CD4-positive, alpha-beta memory T cell (primary cell): ENCODE measurements at places on chromosomes 5 and 9. TPM values are rescaled to one million over a fixed set of nuclear protein-coding genes. Genes with fewer than 3 reads are reported as not detected.

The INSL4 gene
- total RNA-seq = not detected

DNA sequence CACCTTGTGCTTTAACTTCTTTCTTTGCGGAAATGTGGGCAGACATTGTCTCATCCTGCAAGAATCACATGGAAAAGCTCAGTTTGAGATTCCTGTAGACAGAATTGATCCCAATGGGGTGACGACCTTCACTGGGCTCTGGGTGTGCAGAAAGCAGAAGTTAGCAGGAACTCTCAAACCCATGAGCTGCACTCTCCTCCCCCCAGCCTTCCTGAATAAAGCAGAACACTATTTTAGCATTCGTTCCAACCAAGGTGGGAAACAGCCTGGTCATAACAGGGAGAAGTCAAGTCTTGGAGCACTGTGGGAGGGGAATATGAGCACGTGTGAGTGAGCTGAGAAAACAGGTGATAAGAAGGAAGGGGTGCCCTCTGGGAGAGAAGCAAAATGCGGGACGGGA lies 87.4 kb upstream of the FER start:
- H3K4me1 ChIP-seq = no peaks in the 10 kb centered on the region
- H3K27ac ChIP-seq = no peak overlapping the region
- H3K36me3 ChIP-seq = no peaks in the 10 kb centered on the region
- DNase-seq = no peak

GRCh38 chr5:138466125-138466899 lies 1.0 kb downstream of the EGR1 start:
- H3K27me3 ChIP-seq = no peaks in the 10 kb centered on the region
- DNase-seq = peak; percentile 9
- H3K27ac ChIP-seq = peak overlapping the region; percentile 90
- H3K4me3 ChIP-seq = peak overlapping the region; percentile 85

The SGCD gene
- not detected for total RNA-seq

The MAPK9 gene
- 39.1 TPM for total RNA-seq

GRCh38 chr5:936149-937144 lies 43.8 kb downstream of the TRIP13 start:
- H3K4me1 ChIP-seq = no peaks in the 10 kb centered on the region

The FAM169A gene
- total RNA-seq = 16.8 TPM

- no peaks in the 10 kb centered on the region for H3K27me3 ChIP-seq
- H3K36me3 ChIP-seq = no peaks in the 10 kb centered on the region
- no peaks in the 10 kb centered on the region for H3K4me1 ChIP-seq
These were observed 37.0 kb upstream of the ARL15 start for GRCh38 chr5:54347221-54347865.

The CFAP157 gene
- total RNA-seq = not detected

- H3K36me3 ChIP-seq = peaks cover 39% of the 10 kb centered on the region
- H3K27ac ChIP-seq = no peak overlapping the region
- H3K27me3 ChIP-seq = no peaks in the 10 kb centered on the region
- no peak overlapping the region for H3K4me3 ChIP-seq
- no peaks in the 10 kb centered on the region for H3K4me1 ChIP-seq
These were observed 21.1 kb downstream of the GRHPR start for GRCh38 chr9:37443566-37443965.

DNA sequence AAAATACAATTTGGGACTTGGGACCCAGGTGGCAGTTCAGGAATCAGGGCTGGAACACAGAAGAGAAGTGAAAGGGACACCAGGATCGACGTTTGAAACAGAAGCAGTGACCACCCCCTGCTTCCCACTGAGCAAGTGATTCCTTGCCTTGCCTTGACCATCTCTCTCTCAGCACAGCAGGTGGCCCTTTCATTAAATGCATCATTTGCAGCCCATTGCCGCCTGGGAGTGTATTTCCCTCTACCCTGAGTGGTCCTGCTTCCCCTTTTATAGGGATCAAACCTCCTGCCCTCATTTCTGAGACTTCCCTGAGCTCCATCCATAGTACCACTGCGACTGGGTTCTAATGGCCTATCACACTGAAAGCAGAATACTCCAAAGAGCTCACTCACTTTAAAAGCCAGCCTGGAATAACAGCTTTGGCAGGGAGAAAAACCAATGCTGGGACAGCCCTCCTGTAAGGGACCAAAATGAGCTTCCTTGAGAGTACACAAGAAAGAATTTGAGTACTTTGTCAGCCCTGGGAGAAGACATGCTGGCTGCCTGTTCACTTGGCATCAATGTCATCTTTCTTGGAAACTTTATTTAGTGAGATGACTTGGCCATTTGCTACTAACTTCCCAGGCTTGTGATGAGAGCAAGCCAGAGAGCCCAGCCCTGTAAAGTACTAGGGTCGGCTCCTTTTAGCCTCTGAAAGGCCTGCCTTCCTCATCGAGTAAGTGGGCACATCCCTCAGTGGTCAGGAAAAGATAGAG lies 149.7 kb downstream of the SLIT3 start:
- no peaks in the 10 kb centered on the region for H3K4me1 ChIP-seq
- H3K27me3 ChIP-seq = peaks cover 10% of the 10 kb centered on the region
- DNase-seq = no peak
- no peak overlapping the region for H3K4me3 ChIP-seq

- peak; percentile 93 for DNase-seq
- peak within 1 kb of the TSS; percentile 84 for H3K27ac ChIP-seq
- no peaks in the 10 kb centered on the region for H3K36me3 ChIP-seq
- peaks cover 46% of the 10 kb centered on the region for H3K4me1 ChIP-seq
These were observed at the start of gene TUT7 for GRCh38 chr9:86354011-86354817. TSS of gene TUT7 (minus strand) at chr9:86354410. CDS start at chr9:86353199, 1,211 bp downstream.

The PCDHGB3 gene
- total RNA-seq = 0.76 TPM

The FANCC gene
- total RNA-seq = 4.9 TPM

- H3K27ac ChIP-seq = no peak overlapping the region
- no peaks in the 10 kb centered on the region for H3K36me3 ChIP-seq
- no peaks in the 10 kb centered on the region for H3K27me3 ChIP-seq
- H3K4me1 ChIP-seq = no peaks in the 10 kb centered on the region
These were observed 71.4 kb downstream of the LRSAM1 start for GRCh38 chr9:127522727-127523126.

- no peaks in the 10 kb centered on the region for H3K27me3 ChIP-seq
- H3K27ac ChIP-seq = no peak overlapping the region
- no peak for DNase-seq
These were observed 36.8 kb upstream of the NEK6 start for GRCh38 chr9:124220946-124221451.

The FIBCD1 gene
- not detected for total RNA-seq

The HTR1A gene
- not detected for total RNA-seq

- no peak for DNase-seq
- H3K4me3 ChIP-seq = no peak overlapping the region
- peaks cover 3% of the 10 kb centered on the region for H3K36me3 ChIP-seq
These were observed 82.7 kb downstream of the SHC3 start for GRCh38 chr9:89095761-89096528.

The SLC36A2 gene
- total RNA-seq = not detected

DNA sequence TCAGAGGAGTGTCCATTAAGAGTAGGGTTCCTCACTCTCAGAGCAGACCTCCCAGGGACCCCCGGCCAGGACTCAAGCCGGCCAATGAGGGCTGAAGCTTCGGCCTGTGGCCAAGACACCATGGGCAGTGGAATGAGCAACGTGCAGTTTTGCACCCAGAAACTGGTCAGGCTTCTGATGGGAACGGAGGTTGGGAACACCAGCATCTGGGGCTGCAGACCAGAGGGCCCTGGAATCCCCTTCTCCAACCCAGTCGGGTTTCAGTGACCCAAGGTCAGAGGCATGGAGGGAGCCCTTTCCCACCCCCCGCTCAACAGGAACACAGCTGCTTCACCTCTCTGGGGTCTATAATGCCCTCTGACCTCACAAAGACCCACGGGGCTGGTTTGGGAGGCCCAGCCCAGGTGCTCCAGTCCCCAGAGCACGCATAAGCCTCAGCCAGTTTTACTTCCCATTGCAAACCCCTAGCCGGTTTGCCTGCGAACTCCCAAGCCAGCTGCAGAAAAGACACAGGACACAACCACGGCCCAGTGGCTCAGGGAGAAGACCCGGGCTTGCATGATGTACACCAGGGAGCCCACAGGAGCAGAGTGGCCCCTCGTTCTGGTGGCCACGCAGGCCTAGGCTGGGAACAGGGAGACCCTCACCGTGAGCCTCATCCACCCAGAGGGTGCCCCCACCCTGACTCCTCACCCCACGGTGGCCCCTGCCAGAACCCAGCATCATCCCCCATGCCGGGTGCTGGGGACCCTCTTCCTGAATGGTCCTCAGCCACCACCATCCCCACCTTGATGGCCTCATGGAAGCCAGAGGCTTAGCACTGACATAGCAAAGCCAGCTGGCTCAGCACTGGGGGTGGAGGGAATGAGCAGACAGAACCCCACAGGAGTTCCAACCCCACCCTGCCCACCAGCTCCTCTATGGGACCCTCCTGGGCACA lies 30.6 kb downstream of the VAV2 start:
- H3K27ac ChIP-seq = no peak overlapping the region
- no peaks in the 10 kb centered on the region for H3K36me3 ChIP-seq
- H3K27me3 ChIP-seq = no peaks in the 10 kb centered on the region
- no peaks in the 10 kb centered on the region for H3K4me1 ChIP-seq

DNA sequence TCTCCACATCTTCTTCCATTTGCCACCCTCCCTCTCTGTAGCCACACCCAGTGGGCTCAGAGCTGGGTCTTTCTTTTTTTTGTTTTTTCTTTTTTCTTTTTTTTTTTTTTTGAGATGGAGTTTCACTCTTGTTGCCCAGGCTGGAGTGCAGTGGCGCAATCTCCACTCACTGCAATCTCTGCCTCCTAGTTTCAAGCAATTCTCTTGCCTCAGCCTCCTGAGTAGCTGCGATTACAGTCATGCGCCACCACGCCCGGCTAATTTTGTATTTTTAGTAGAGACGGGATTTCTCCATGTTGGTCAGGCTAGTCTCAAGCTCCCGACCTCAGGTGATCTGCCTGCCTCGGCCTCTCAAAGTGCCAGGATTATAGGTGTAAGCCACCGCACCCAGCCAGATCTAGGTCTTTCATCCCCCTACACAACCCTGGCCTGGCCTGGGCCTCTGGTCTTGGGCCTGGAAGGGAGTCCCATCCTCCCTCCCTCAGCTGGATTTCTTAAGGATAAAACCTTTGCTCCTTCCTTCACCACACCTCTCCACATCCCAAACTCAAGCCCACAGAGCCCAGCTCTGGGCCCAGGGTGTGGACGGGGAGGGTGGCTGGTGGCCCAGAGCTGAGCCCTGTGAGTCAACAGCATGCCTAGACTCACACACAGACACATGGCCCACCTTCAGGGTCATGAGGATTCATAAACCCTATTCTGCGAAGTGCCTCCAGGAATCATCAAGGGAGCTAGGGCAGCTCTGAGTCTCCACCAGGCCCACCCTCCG lies 18.8 kb upstream of the KCNIP1 start:
- H3K27ac ChIP-seq = no peak overlapping the region
- no peak for DNase-seq
- H3K4me1 ChIP-seq = no peaks in the 10 kb centered on the region

GRCh38 chr9:106936680-106937079 lies 73.7 kb downstream of the ZNF462 start:
- no peaks in the 10 kb centered on the region for H3K4me1 ChIP-seq
- DNase-seq = no peak
- no peak overlapping the region for H3K27ac ChIP-seq
- no peaks in the 10 kb centered on the region for H3K36me3 ChIP-seq
- H3K4me3 ChIP-seq = no peak overlapping the region

DNA sequence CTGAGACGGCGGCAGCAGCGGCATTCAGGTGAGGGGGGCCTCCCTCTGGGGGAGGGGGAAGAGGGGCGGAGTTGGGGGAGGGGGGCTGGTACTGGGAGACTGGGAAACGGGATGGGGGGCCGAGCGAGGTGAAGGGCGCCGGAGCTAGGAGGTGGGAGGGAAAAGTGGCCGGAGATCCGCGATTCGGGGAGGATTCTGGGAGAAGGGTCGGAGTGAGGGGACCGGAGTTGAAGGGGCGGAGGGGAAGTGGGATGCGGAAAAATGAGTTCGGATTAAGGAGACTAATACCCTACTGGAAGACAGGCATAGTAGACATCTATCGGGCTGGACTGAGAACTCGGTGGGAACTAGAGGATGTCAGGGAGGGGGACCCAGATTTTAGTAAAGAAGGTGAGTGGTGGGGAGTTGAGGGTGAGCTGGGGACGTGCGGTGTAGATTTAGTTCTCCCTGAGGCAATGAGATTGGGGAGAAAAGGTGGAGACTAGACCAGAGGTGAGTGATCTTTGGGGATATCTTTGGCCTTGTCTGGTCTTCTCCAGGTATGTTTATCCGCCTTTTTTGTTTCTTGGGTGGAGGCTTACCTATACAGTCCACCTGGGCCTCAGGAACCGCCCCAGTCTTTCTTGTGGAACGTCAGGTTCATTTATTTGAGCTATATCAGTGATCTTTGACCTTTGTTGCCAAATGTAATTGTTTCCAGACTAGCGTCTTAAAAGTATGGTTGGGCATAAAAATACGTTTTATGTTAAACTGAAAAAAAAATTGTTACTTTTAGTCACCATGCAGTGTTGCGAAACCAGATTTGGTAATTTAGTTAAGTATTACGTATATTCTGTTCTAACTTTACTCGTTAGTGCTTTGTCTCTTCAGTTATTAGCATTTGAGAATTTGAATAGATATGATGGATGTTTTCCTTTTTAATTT lies 632 bp downstream of the UBAP1 start:
- DNase-seq = no peak
- peak overlapping the region; percentile 48 for H3K4me3 ChIP-seq
- H3K27ac ChIP-seq = peak overlapping the region; percentile 94

DNA sequence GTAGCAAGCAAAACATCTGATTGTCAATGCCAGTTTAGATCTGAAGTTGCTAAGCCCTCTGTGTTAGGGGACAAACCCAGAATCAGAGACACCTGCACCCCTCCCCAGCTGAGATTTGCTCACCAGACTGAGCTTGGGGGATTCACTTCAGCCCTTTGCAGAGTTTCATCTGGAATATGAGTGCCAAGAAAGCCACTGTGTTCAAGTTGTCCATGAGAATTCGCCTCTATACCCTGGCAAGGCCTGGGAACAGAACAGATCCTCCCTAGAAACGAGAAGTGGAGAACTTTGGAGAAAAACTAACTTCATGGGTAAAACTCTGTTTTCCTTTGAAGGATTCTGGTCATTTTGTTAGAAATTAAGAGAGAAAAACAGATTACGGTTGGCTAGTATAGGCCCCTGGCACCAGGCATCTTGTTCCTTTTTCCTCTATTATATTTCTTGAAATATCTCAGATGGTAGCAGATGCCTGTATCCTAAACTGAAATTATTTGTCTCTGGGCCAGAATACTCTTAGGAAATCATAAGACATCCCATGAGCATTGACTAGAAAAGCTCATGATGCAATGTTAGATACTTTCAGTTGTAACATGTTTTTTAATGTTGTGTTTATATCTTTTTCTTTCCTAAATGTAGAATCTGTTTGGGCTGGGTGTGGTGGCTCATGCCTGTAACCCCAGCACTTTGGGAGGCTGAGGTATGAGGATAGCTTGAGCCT lies 64.4 kb downstream of the SNX18 start:
- H3K27me3 ChIP-seq = no peaks in the 10 kb centered on the region
- DNase-seq = no peak
- H3K36me3 ChIP-seq = no peaks in the 10 kb centered on the region

The CER1 gene
- not detected for total RNA-seq

- H3K36me3 ChIP-seq = peaks cover 68% of the 10 kb centered on the region
- H3K27ac ChIP-seq = no peak overlapping the region
- no peak overlapping the region for H3K4me3 ChIP-seq
- H3K27me3 ChIP-seq = no peaks in the 10 kb centered on the region
These were observed 25.5 kb downstream of the DDX31 start for GRCh38 chr9:132644251-132644650.
